Activated naive CD4-positive, alpha-beta T cell (primary cell): ENCODE measurements at places on chromosomes 3 and 15.

- DNase-seq: no peak
These were observed 17.0 kb downstream of the LRCH3 start for GRCh38 chr3:197807969-197808587.

DNA sequence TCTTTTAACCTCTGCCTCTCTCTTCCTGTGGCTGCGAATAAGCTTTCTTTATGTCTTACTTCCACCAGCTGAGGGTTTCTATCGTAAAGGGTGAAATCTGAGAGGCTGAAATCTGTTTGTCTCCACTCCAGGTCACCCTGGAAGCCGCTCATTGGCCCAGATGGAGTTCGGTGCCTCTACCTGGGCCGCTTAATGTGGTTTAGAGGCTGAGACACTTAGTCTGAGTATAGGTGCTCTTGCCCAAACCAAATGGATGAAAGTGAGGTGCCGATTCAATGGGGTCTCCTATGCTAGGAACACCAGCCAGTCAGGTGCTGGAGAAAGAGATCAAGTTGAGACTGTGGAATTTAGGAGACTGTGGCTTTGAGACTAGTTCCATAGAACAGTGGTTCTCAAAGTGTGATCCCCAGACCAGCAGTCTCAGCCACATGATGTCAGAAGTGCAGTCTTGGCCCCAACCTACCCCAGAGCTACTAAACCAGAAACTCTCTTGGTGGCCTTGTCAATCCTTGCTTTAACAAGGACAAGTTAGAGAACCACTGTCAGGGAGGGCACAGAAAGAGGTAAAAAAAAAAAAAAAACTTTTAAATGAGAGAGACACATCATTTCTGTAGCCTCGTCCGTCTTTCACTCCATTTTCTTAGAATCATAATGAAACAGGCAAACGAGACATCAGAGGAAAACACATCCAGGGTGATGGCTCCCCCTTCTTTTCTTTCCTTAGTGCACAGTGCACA is 54.9 kb upstream of the CCR2 start:
- no peak for DNase-seq

- DNase-seq: no peak
These were observed 136.0 kb upstream of the CFAP20DC start for GRCh38 chr3:59185591-59186369.

DNA sequence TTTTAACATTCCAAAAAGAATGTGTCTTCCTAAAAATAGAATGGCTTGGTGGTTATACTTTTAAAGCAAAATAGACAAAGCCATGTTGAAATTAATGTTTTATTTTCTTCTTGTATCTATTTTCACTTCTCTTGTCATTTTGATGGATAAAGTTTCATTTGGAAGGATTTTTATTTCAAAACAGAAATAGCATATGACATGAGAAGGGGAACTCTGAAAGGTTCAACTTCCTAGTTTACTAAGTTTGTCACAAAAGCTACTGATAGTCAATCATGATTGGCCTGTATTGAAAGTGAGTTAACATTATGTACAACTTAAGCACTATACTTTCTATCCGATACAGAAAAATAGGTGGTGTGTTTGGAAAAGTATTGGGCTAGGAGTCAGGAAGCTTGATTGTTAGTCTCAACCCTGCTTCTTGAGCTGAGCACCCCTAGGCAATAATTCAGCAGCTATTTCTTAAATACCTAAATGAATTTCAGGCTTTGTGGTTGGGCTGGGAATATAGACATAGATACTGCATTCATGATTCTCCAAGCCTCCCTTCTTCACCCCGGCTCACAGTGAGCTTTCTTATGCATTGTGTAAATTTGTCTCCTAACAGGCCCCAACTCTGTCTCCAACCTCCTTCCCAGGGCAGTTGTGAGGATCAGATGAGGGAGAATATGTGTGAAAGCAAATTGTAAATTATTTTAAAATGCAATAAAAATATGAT is 46.9 kb upstream of the CSPG4 start:
- no peak for DNase-seq

- no peak for DNase-seq
These were observed 43.2 kb downstream of the EIF3J start for GRCh38 chr15:44580105-44580504.

GRCh38 chr15:86915811-86916331 is 836.2 kb downstream of the AGBL1 start:
- no peak for DNase-seq

DNA sequence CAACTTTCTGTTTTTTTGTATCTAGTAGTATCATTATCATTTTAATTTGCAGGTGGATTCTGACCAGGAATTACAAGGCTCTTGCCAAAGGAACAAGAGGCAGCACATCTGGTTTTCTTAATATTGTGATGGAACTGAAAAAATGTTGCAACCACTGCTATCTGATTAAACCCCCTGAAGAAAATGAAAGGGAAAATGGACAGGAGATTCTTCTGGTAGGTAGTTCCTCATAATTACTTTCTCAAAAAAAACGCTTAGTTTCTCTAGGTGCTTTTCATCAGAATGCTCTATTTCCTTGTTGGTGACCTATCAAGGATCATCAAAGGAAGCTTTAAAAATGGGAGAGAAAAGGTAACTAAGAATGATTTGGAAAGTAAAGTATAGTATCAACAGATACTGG is 71.6 kb downstream of the CHD2 start:
- DNase-seq: no peak
